Stimulated activated CD4-positive, alpha-beta T cell treated with anti-CD3 and anti-CD28 coated beads, Interleukin-12 subunit alpha, Interleukin-12 subunit beta, amount 100 ng/mL, for 24 hours (primary cell): ENCODE measurements at places on chromosomes 16 and 17.

DNA sequence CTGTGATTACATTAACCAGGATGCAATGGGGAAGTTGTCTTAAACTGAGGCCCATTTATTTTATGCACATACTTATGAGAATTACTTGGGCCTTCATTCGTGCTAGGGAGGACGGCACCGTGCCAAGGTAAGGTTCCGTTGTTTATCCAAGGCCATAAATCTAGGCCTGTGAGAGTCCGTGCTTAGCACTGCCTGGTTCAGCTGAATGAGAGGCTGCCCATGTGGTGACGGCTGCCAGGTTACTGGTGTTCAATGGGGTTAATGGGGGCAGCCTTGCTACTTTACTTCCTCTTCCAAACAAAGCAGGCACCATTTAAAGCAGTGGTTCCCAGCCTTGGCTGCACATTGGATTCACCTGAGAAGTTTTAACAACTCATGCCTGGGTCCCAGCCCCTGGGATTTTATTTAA lies 135.1 kb upstream of the NOL11 start:
- no peak for DNase-seq

GRCh38 chr16:53937161-53937880 lies 233.4 kb downstream of the FTO start:
- DNase-seq: no peak

GRCh38 chr16:27690608-27691007 lies 140.7 kb downstream of the KATNIP start:
- DNase-seq: no peak

- DNase-seq: no peak
Observed at GRCh38 chr16:28499854-28500253, 5.4 kb downstream of the APOBR start.

DNA sequence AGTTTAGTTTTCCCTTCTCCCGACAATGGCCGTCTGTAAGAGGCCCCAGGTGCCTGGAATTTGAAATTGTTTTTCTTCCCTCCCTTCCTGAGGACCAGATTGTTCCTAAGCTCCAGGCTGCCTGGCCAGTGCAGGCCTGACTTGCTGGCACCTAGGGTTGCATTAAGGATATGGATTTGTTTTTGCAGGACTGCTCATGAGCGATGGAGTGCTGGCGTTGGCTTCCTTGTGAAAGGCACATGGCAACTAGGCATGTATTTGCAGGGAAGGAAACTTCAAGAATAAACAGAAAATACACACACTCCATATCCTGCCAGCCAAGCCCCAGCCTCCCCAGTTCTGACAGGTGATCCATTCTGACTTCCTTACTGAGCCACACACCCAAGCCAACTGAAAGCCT lies 25.5 kb upstream of the SOX9 start:
- no peak for DNase-seq

DNA sequence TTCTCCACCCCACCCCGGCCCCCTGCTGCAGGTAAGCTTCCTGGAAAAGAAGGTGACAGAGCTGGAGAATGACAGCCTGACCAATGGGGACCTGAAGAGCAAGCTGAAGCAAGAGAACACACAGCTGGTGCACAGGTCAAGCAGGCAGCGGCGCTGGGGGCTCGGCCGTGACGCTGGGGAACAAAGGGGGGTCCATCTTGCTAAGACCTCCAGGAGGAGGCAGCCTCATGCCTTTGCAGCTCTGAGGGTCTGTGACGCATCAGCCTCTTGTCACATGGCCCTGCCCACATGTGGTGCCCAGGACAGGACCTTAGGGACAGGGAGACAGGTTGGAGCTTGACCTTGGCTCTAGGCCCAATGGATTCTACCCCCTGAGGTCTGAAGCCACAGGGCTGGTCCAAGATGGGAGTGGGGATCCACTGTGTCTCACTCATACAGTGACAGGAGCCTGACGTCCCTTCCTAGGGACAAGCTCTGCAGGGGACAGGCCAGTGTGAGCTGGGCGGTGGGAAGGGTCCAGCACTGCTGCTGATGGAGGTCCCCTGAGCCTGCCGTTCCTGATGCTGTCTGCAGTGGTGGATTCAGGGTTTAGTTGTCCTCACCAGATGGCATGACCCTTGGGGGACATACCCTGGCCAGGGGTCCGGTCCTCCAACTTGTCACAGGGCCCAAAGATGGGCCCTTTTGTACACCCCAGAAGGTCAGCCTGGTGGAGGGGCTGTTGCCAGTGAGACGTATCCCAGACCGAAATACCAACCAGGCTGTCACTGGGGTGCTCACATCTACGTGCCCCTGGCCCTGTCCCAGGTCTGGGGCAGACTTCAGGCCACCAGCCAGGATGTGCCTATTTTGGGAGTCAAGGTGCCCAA lies 132.6 kb downstream of the RAB11FIP4 start:
- DNase-seq: no peak

- no peak for DNase-seq
Observed at GRCh38 chr17:38707678-38708351, 2.7 kb downstream of the MLLT6 start.

DNA sequence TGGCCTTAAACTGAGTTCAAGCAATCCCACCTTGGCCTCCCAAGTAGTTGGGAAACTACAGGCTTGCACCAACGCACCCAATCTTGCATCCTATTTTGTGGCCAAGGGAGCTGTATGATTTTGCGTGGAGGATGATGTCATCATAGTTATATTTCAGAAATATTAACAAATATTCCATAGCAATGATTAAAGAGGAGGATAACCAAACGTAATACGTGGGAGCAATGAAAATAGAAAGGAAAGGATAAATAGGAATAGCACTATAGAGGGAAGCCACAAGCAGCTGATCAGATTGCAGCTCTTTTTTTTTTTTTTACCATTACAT lies 2.2 kb upstream of the YWHAE start:
- DNase-seq: no peak

DNA sequence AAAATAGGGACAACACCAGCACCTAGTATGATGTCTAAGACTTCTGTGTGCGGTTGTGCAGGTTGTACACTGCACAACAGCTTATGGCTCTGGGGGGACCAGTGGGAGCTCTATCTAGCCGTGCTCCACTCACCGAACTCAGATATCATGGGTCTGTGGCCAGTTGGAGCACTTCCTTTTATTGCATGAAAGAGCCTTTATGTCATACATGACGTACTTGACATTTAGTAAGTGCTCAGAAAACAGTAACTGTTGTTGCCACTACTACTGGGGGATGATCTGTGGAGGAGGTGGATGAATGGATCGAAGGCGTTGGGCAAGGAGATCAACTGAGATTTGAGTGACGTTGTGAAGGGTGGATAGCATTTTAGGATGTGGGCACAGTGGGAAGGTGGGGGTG lies 368.8 kb downstream of the SNX29 start:
- no peak for DNase-seq

DNA sequence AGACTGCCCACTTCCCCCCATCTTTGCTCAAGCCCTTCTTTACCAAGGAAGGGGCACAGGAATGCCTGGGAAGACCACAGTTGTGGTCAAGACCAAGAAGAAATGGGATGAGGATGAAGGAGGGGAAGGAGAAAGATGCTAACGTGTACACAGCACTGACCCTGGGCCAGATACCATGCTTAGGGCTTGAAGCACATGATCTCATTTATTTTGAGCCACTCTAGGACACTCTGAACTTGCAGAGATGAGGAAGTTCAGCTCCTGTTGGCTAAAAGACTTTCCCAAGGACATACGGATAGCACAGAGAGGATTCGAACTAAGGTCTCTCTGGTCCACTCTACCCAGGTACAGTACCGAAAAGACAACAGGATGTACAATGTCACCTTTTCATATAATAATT lies 42.6 kb downstream of the PIK3R5 start:
- no peak for DNase-seq
